ENCODE measurements at places on chromosomes 11 and 22.

DNA sequence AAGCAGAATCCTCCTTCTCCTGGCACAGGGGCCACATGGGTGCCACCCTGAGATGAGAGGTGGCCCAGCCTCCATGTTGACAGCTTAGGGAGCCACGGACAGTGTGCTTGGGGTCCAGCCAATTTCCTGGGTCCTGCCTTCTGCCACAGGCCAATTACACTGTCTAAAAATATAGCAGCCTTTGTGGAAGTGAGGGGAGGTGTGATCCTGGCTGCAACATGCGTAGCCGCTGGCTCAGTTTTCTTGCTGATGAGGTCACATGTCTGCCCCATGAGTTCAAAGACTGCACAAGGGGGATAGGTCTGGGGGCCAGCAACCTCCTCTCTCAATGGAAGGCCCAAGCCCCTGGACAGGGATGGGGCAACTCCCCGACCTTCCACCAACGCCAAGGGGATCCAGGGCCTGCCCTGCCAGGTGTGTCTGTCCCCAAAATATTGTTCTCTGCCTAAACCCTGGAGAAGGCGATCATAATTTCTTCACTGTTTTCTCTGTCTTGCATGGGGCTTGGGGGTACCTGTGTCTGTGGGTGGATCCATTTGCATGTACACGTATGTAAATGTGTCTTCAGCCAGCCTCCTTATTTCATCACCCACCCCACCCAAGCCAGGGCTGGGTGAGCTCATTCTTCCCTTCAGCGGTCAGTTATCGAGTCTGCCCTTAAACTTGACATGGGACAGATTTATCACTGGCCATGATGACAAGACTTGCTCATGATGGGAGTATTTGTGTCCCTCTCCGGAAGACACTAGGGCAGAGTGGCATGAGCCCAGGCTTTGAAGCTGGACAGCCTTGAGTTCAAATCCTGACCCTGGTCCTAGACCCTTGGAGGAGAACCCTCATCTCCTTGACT, 59.4 kb downstream of the OTOG start:
- no peak for DNase-seq

DNA sequence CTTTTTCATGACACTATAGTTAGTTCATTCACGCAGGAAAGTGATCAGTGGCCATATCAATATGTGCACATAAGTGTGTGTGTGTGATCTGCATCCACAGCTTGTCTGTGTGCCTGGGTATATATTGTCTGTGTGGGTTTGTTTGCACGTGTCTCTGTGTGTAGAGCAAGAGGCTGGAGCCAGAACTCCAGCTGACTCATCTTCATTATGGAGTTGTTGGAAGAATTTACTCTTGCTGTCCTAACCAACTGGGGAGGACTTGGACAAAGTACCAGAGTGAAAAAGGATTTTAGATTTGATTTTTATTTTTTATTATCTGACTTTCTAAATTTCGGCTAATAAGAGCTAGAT, 63.9 kb downstream of the TP53I11 start:
- peak; percentile 36 for DNase-seq

- DNase-seq, result no peak
Observed at GRCh38 chr11:114315749-114316368, 19.7 kb downstream of the NNMT start.

DNA sequence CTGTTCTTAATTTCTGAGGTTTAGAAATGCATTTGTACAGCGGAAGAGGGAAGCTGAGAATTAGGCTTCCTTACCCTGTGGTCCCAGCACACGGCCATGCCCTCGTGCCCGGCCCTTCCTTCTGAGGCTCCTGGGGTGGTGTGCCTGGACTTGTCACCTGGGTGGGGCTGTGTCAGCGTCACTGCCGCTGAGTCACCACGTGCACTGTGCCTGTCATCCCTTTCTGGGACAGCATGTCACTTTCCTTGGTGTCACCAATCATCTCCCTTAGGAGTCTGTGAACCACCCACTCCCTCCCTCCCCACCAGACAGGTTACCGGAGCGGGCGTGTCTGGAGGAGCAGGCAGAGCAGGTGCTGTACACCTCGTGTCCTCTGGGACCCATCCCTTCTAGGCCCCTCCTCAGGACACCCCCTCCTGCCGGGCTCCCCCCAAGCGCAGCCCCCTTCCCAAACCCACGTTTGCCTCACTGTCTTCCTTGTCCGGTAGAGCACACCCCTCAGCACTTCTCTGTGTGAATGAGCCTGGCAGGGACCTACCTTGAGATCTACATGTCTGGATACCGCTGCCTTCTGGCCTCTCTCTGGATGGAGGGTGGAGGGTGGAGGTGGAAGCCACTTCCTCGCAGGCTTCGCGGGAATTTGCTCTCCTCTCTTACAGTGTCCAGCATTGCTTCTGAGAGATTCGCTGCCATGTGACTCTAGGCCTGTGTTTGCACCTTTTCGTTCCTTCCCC, 367.6 kb downstream of the TBC1D22A start:
- no peak for DNase-seq

GRCh38 chr22:49066619-49067018, 761.1 kb downstream of the BRD1 start:
- no peak for DNase-seq

GRCh38 chr11:127804747-127805400, 782.5 kb downstream of the ETS1 start:
- no peak for DNase-seq

DNA sequence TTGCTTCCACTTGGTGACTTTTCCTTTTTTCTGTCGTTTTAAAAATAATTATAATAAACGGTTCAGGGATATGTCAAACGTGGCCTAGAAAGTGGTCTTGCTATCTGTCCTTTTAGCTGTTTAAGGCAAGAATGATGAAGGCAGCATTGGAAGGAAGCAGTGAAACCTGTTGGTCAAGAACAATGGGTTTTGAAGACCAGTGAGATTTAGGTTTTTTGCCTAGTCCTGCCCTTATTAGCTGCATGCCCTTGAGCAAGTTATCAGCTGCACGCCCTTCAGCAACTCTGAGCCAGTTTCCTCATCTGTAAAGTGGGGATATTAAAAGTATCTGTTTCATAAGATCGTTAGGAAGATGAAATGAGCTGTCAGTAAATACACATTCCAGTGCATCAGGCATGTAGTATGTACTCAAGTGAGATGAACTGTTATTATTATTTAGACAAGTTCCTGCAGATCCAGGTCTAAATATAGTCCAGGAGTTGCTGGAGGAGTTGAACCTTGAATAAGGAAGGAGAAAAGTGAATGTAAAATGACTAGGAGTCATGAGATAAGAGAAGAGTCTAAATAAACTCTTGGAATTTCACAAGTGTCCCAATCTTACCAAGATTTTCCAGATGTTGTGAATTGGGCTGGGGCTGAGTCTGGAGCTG, 90.8 kb upstream of the HSD17B12 start:
- DNase-seq, result no peak

GRCh38 chr11:96227244-96227643, 115.8 kb downstream of the MAML2 start:
- DNase-seq, result no peak

Data from fibroblast of the conjunctiva (primary cell).